WTC11 (cell line): ENCODE measurements at places on chromosomes 13 and 19.
A peak's percentile ranks its signal among the peaks of the same experiment; 100 is the strongest.

- no peak for DNase-seq
Measured at GRCh38 chr13:58566176-58566575, 934.6 kb downstream of the PCDH17 start.

DNA sequence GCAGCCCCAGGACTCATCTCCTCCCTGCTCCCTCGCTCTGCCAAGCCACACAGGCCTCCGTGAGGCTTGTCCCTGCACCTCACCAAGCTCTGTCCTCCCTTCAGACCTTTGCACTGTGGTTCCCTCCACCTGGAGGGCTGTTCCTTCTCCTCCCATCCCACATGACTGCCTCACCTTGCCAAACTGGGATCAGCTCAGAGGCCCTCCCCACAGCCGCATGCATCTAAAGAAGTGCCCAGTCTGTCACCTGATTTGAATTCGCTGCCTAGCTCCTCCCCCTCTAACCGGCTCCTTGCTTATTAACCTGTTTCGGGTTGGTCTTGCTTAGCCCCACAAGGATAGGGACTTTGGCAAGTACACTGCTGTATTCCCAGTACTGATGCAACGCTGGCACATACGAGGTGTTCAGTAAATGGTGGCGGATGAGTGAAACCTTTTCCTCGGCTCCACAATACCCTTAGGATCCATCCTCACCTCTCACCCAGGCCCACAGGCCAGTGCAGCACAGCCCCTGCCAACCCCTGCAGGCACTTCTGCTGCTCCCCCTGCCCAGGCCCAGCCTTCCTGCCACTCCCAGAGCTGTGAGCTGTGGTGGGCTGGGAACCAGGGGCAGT, 4.4 kb downstream of the AKT2 start:
- no peak for DNase-seq

- peak; percentile 100 for DNase-seq
Measured at GRCh38 chr19:6476155-6476895, 5.3 kb downstream of the DENND1C start.

- DNase-seq: no peak
Measured at GRCh38 chr19:54373781-54374631, 9.3 kb upstream of the LAIR1 start.

DNA sequence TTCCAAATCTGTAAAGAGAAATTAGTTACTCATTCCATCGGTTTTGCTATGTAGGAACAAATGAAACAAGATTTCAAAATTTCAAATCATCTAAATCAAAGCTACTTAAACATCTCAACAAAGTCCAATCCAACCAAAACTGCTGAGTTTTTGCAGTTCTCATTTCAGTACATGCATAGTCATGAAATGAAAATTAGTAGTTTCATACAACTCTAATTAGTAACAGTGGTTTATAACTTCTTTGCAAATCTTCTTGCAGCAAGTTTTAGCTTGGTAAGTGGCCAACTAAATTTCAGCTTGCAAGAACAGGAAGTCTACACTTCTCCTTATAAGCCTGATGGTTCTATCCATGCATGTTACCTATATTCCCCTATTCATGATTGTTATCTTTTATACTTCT, 75.6 kb downstream of the SPRY2 start:
- DNase-seq: no peak

- no peak for DNase-seq
Measured at GRCh38 chr13:84366506-84366905, 484.2 kb upstream of the SLITRK1 start.

- peak; percentile 31 for DNase-seq
Measured at GRCh38 chr19:52786078-52786463, 520 bp downstream of the ZNF600 start.

GRCh38 chr19:35790981-35791813, 15.8 kb downstream of the ARHGAP33 start:
- DNase-seq: no peak
